ENCODE measurements at places on chromosomes 5 and 9.

DNA sequence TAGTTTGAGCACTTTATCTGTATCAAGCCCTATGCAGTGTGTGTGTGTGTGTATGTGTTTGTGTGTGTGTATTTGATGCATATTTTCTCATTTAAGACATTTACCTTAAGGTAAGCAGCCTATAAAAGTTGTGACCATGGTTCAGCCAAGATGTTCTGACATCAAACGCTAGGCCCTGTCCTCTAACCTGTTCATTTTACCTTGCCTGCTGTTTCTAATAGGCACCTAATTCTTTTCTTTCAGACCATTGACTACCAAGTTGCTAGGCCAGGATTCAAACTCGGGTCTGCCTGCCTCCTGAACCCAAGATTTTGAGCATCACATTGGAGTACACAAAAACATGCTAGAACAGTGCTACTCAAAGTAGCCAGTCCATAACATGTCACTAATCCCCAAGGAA is 274.5 kb downstream of the PLK2 start:
- no peak for DNase-seq

GRCh38 chr9:30411571-30411970 is 1972.9 kb upstream of the ACO1 start:
- DNase-seq, result no peak

DNA sequence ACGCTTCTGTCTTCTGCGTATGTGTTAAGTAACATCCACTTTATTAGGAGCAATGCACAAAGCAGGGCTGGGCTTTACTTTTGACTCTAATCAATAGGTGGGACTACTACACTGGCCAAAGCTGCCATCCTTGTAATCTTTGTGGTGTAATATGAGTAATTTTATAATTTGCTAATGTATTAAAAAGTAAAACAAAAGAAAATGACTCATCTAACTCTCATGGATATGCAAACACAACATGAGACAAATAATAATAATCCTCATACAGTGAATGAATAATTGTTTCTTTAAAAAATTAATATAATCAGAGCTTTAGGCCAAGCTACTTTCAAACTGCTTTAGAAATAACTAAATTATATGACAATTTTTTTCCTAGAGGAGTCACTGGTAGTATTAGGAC is 90.7 kb downstream of the NR3C1 start:
- DNase-seq, result no peak

- DNase-seq, result no peak
Observed at GRCh38 chr5:124341066-124341858, 405.2 kb downstream of the ZNF608 start.

DNA sequence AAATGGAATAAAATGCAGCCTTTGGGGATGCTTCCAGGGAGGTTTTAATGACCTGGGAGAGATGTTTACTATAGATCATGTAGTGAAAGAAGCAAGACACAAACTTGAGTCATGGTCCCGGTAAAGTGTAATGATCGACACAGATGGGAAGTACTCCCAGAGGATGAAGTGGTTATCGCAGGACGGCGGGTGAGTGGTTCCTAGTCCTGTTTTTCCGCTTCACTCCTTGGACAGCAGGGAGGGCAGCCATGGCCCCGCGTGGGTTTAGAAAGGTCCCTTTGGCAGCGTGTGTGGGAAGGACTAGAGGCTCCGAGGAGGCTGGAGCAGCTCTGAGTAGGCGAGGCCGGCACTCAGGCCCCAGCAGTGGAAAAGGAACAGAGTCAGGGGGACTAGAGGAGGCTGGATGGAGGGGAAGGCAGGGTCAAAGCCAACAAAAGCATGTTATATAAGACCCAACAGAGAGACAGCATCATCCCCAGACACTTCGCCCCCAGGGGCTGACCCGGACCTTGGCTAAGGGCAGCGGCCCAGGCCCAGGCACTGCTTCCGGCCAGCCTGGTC is 49.2 kb upstream of the STXBP1 start:
- no peak for DNase-seq

DNA sequence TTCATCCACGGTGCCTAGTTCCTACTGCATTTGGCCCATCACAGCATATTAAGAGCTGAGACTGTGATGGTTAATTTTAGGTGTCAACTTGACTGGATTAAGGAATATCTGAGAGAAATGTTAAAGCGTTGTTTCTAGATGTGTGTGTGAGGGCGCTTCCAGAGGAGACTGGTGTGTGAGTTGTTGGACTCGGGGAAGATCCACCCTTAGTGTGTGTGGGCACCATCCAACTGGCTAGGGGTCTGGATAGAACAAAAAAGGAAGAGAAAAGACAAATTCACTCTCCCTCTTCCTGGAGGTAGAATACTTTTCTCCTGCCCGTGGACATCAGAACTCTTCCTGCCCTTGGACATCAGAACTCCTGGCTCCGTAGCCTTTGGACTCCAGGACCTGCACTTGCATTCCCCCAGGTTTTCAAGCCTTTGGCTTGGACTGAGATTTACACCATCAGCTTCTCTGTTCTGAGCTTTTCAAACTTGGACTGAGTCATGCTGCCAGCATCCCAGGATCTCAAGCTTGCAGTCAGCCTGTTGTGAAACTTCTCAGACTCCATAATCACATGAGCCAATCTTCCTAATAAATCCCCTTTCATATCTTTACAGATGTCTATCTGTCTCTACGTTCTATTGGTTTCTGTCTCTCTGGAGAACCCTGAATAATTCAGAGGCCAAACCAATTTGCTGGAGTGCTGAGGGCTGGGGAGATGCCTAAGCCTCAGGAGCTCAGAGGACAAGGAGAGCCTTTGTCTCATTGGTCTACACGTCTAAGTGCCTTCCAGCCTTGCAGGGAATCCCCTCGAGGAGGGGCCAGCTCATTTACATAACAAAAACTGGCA is 164.5 kb downstream of the DCP2 start:
- no peak for DNase-seq

- DNase-seq, result no peak
Observed at GRCh38 chr9:106962615-106963363, 99.8 kb downstream of the ZNF462 start.

- DNase-seq, result no peak
Observed at GRCh38 chr9:82535432-82535998, 527.4 kb downstream of the RASEF start.

DNA sequence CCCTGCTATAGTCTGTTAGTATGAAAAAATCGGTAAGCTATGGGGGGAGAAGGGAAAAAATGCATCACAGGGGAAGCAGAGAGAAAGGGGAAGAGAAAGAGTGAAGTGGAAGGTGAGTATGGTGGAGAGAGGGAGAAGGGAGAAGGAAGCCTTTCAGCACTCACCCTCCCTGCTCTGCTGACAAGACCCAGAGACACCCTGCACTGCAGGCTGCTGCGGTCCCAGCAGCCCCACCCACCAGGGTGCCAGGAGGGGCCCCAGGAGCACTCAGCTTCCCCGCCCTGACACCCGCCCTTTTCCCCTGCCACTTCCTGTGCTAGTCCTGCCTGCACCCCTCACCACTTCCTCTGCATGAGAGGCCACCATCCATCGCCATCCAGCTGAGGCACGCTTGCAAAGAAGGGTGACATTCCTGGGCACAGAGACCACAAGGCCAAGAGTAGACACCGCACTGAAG is 12.7 kb downstream of the STK10 start:
- DNase-seq, result peak; percentile 82

DNA sequence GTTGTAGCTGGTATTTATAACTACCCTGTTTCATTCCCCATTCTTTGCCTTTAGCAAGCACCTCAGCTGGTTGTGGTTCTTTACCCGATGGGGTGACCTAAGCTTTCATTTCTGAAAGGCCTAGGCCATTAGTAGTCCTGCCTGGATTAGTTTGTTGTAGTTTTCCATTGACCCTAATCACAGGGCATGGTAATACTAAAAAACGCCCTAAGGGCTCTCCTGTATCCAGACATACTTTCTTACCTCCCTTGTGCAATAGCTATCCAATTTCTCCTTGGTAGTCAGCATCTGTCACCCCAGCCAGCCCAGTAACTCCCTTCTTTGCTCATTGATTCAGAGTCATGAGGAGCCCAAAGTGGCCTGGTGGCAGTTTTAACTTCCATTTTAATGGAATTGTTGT is 24.0 kb downstream of the TMOD1 start:
- DNase-seq, result no peak

GRCh38 chr9:6132650-6133049 is 83.0 kb upstream of the IL33 start:
- no peak for DNase-seq

GRCh38 chr5:116492776-116493175 is 81.8 kb downstream of the SEMA6A start:
- no peak for DNase-seq

DNA sequence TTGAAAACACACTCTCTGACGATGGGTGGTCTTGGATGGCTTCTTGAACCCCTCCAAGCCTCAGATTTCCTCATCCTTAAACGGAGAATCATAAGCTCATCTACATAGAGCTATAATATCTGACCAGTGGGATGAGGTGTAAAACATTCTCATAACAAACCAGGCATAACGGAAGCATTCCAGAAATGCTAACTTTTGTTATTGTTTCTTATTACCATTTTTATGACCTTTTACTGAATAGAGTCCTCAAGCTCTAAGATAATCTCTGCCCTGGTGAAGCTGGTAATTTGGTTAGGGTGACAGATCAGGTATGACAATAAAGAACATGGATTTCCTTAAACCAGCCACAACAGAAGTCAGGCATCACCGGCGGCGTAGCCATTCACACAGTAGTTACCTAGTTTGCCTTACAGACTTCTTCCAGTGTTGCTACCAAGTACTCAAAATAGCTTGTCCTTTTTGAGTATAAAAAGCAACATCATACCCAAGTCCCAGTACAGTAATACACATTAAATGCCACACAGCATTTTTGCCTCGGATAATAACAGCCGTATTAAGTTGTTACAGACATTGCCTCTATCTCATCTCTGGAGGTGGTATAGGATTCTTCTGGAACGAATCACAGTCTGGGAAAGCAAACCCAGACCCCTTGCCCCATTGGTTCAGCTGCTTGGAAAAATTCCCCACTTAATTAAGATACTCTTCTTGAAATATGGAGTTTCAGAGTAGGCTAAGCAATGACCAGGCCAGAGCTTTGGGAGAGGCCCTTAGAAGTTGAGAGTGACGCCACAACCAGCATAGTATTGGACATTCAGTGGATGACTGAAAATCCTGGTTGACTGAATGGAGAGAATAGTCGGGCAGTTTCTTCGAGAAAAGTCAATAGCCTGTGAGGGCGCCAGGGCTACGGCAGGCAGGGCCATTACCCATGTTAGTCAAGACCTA is 252.5 kb downstream of the SLIT3 start:
- no peak for DNase-seq

DNA sequence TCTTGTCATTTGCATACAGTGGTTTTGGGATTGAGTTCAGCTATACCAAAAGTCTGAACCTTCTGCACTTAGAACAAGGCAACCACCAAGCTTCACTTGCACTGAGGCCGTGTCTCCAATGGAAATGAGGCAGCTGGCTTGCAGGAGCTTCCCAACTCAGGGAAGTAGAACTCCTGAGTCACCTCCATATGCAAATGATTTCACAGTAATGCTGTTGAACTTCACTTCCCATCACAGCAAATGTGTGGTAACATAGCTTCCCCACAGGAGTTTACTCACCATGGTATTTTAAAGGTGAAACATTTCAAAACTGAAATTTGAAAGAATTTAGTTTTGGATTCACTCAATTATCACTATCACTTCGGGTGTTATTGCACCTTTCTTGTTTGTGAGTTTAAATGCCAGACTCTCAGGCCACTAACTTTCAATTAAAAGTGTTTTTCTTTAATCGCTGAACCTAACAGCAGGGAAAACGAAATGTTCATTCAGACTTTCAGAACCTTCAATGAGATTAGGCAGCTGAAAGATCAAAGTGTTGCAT is 9.0 kb downstream of the CD274 start:
- no peak for DNase-seq

DNA sequence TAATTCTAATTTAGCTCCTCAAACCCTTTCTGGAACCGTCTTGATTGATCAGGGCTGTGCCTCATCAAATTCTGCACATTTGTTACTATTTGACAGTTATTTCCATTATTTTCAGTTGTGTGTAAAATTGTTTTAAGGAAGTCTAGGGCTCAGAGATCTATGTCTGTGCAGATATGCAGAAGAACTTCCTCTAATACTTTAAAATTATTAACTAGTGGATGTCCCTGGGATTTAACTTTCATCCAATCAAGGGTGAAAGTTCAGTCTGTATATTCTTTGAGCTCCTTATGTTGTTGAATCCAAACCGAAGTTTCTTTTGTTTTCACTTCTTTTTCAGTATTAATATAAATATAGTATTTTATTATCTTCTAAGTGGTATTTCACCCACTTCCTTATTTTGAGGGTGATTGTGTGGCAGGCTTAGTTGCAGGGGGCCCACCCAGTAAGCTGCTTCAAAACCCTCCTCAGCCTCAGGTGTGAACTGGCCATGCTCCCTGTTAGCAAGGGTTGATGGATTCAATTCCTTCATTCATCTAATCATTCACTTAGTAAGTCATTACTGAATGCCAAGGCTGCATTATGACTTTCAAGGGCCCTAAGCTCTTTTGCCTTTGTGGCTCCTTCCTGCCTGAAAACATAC is 2.1 kb upstream of the CAMLG start:
- DNase-seq, result no peak

- DNase-seq, result no peak
Observed at GRCh38 chr9:27090231-27090630, 18.8 kb upstream of the TEK start.

- DNase-seq, result no peak
Observed at GRCh38 chr9:131039129-131039954, 30.4 kb downstream of the LAMC3 start.

GRCh38 chr5:160547872-160548271 is 126.2 kb downstream of the PTTG1 start:
- DNase-seq, result no peak

DNA sequence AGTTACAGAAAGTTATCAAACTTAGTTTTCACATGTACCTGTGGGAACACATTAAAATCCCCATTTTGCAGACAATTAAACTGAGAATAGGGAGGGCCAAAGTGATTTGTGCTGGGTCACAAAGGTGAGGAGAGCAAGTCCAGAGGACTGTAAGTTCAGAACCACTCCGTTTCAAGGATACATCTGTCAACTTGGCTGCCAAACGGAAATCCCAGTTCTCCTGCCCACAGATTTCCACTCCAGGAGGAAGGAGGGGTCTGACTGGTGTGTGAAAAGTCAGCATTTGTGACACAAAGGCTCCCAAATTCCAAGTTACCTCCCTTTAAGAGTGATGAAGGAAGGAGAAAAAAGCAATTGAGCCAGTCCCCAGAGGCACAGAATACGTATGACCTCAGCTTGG is 42.3 kb downstream of the PRELID2 start:
- no peak for DNase-seq

- DNase-seq, result no peak
Observed at GRCh38 chr5:14806456-14806855, 65.1 kb downstream of the ANKH start.

Measured in activated CD4-positive, alpha-beta T cell treated with anti-CD3 and anti-CD28 coated beads for 4 hours (primary cell).